Motor neuron (in vitro differentiated cells): ENCODE measurements at places on chromosomes 13 and 19.
A peak's percentile ranks its signal among the peaks of the same experiment; 100 is the strongest.

DNA sequence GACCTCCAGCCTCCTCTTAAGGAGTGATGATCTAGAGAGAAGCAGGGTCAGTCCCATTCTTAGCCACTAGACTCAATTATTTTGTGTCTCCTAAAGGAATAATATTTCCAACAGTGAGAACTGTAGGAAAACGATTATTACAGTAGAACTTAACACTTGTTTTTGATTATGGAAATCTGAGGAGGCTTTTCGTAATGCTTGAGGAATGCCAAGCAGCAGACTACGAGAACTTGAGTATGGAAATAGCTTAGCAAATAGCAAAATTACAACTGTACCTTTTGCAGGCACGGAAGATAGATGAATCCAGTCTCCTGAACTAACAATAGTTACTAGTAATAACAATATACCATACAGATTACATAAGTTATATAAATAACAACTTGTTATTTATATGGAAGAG, 12.2 kb downstream of the BRD4 start:
- peak; percentile 58 for ATAC-seq

DNA sequence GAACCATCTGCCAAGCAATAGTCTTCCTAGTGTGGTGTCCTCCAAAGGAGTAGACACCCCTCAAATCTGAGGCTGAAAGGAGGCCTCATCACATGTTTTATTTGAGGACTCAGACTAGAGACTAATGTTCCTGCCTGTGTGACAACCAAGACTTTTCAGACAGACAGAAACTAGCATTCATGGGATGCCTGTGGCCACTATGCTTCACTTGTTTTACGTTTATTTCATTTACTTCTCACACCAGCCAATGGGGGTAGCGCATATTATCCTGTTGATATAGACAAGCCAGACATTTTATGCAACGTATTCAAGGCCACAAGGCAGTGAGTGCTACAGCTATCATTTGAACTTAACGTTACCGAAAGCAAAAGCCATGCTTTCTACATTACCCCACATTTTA, 391.7 kb upstream of the HTR2A start:
- no peak for ATAC-seq

DNA sequence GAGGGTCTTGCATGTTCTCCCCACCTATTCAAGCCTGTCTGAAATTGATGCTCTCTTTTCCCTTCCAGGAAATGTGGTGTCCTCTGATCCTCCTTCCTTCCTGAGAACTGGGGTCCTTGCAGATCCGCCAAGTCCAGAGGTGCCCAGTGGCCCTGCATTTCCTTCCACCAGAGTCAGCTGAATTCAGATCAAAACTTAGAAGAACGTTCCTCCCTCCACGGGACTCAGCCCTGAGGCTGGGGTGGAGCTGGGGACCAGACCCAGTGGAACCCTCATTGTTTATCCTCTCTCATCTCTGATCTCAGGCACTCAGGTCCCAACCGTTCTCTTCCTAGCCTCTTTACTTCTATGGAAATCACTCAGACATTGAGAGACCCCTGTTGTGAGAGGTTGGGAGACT, 477.3 kb downstream of the TSHZ3 start:
- no peak for ATAC-seq

- no peak for ATAC-seq
Measured at GRCh38 chr13:60120617-60121336, 43.0 kb downstream of the DIAPH3 start.

DNA sequence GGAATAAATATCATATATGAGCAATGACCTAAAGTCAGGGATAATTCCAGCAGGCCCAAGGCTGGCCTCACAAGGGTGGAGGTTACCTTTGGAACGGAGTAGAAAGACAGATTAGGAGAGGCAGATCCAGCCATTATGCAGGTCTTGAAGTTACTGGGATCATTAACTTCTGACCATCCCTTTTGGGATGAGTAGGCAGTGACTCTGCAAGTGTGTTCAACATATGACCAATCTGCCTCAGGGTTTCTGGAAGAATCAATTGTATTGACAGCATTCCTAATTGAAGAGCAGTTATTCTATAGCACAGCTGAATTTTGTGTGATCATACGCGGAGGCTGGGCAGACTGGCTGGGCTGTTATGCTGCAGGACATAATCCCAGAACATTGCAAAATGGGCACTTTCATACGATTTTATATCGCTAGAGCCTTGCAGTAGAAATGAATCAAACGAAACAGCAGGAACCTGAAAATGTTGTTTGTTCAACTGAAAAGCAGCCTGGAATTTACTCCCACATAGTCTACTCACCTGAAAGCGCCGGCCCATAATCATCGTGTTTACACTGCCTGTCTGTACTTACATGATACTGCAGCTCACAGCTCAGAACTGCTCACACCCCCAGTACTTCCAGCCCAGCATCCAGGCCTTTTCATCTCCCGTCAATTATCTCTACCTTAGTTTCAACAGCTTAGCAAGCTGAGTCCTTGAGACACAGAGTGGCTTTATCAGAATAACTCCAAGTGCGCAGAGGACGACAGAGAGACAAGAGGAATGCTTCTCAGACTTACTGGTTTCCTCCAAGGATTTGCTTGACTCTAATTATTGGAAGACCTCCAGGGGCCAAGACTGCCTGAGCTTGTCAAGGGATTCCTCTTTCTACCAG, 556.1 kb downstream of the EFNB2 start:
- peak; percentile 85 for ATAC-seq

DNA sequence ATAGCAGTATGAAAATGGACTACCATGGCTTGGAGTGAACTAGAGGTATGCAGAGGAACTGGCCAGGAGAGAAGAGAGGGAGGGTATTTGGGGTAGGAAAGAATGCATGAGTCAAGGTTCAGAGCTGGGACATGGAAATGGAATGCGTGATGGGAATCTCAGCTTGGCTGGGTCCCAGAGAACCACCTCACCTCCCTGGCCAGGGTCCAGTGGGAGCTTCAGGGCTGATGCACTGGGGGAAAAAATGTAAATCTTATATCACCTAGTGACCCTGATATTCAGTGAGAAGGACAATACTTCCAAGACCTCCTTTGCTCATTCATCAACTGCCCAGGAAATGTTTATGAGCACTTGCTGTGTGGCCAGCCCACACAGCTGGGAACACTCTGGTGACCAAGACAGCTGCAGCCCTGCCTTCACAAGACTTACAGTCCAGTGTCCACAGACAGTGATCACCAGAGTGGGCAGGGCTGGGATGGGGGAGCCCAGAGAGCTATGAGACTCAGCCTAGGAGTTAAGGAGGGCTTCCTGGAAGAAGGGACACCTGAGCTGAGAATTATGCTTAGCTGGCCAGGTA, 12.8 kb downstream of the IGSF23 start:
- peak; percentile 83 for ATAC-seq

DNA sequence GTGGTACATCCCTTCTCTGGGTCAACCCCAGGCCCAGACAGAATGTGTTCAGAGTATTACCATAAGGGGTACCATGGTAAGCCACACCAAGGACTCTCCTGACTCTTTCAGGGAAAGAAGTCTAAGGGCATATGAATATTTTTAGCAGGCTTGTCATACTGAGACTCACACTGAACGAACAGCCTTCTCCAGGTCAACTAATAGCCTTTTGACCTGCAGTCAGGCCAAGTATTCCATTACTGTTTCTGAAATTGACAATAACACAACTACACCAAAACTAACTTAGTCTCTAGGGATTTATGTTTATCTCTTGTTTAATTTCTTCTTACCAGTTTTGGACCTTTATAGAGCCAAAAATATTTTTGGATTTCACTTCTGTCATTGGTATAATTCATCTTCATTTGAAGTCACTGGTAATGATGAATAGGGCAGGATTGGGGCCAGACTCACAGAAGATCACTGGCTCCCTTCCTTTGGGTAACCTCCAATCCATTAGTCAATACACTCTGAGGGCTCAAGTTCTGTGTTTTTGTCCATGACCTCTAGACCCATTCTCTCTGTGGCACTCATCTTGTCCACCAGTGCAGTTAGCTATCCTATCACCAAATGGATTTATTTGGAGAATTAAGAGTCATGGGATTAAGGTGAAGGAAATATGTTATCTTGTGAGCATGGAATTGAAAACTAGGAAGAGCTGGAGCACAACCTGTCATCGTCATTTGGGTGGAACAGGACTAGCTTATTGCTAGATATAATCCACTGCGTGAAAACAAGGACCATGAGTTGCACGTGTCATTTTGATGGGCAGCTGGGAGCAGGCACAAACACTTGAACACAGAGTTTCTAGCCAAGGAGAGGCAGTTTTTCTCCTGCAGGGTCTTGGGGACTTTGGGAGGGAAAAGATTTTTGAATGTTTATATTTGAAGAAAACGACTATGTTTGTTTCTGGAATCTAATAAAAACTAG, 313.3 kb downstream of the DCLK1 start:
- ATAC-seq = no peak

DNA sequence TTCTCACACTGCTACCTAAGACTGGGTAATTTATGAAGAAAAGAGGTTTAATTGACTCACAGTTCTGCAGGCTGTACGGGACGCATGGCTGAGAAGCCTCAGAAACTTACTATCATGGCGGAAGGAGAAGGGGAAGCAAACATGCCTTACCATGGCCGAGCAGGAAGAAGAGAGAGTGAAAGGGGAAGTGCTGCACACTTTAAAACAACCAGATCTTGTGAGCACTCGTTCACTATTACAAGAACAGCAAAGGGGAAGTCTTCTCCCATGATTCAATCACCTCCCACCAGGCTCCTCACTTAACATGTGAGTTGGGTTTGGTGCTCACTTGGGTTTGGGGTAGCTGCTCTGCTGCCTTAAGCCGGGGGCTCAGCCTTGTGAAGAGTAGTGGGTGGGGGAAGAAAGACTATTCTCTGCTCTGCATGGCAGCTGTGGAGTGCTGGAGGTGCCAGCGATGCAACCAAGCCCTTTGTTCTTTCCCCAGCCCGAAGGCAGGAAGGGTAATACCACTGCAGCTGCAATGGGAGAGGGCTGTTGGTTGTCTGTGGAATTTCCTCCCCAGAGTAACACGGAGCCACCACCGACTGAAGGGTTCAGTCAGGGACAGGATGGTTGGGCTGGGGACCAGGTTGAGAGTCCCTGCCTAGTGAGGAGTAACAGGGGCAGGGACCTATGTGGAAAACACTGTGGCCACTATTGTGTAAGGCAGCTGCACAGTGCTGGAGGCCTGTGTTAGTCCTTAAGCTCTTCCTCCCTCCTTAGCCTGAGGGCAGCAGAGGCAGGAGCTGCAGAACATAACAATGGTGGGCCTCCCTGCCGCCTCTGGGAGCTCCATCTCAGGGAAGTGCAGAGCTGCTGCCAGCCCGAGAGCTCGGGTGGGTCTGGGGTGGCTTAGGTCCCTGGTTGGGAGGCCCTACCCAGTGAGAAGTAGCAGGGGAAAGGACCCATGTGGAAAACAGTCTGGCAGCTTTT, 1262.5 kb downstream of the EFNB2 start:
- ATAC-seq = no peak

GRCh38 chr19:40523322-40524047, 53.2 kb upstream of the SHKBP1 start:
- ATAC-seq = peak; percentile 62

- ATAC-seq = no peak
Measured at GRCh38 chr13:94917824-94918223, 205.5 kb upstream of the SOX21 start.

DNA sequence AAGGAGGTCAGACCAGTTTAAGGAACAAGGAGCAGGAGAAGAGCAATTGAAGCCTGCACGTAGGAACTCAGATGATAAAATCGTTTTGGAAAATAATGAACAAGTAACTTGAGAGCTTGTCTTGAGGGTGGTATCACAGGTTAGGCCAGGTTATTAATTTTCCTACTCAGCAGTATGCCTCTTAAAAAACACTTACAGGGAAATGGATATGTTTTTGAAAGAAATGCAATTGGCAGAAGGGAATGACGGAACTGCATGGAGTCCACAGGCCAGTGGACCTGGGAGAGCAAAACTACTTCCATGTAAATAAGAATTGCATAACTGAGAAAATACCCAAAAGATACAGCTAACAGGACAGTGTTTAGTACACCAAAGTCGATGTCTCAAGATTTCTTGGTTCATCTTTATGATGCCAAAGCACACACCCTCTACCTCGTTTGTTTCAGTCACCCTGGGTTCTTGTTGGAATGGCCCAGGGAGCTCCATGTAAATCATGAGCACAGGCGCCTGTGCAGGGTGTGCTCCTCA, 35.2 kb downstream of the MBNL2 start:
- no peak for ATAC-seq

DNA sequence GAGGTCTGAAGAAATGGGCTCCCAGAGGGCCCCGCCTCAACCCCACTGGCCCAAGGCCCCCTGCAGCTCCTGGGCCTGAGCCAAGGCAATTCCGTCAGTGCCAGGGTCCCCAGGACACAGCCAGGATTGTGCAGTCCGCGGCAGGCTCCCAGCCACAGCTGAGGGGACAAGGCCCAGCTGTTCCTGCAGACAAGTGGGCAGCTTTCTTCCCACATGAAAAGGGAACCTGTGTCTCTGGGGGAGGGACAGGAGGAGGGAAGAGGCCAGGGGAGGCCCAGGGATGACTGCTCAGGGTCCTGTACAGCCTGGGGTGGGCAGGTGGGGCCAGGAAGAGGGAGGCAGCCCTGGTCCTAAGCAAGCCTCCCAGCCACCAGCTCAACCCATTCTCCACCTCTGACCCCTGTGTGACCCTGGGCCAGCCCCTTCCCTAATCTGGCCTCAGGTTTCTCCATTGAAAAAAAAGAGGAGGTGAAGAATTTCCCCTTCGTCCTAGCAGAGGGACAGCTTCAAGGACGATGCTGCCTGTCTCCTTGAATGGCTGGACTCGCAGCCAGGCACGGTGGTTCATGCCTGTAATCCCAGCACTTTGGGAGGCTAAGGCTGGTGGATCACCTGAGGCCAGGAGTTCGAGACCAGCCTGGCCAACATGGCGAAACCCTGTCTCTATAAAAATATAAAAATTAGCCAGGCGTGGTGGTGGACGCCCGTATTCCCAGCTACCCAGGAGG, 20.5 kb upstream of the VSTM2B start:
- peak; percentile 23 for ATAC-seq

- ATAC-seq = no peak
Measured at GRCh38 chr13:80052286-80052685, 288.6 kb downstream of the SPRY2 start.
